Activated naive CD4-positive, alpha-beta T cell (primary cell): ENCODE measurements at places on chromosomes 7 and 10.

DNA sequence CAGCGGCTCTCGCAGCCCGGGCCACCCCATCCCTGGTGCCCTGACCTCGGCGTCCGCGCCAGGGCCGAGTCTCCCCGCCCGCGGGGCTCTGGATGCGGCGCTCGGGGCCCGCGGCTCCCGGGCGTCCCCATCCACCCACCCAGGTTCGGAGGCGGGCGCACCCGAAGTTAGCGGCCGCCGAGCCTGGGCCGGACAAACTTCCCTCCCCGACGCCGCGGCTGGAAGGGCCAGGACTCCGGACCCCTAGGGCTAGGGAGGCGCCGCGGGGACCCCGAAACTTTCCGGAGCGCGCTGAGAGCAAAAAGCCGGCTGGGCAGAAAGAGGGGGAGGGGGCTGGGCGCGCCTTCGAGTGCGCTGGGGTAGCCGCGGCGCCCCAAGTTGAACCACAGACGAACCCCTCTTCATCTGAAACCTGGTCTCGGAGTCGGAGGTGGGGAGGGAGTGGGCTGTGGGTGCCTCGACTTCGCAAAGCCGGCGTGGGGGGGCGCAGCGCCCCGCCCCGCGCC, 3.7 kb upstream of the ELFN1 start:
- no peak for DNase-seq

DNA sequence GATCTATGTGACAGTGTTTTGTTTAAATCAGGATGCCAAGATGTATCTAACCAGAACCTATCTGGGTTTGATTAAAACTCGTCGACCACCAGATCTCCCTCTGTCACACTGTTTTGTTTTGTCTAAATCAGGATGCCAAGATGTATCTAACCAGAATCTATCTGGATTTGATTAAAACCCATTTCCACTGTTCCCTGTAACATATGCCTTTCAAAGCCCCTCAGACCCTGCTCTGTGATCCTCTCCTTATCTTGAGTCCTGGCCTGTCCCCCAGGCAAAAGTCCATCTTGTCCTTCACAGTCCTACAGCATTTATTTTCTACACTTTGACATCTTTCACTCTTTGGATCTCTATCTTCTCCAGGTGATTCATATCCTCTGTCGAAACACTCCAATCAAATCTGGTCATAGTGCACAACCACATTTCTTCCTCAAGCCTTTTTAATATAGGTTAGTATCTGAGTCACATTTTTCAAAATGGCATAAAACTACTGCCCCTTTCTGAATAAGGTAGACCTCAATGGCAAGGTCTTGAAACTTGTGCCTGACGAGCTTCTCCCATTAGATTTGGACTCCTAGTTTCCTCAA, 32.5 kb downstream of the ERLIN1 start:
- DNase-seq = no peak

DNA sequence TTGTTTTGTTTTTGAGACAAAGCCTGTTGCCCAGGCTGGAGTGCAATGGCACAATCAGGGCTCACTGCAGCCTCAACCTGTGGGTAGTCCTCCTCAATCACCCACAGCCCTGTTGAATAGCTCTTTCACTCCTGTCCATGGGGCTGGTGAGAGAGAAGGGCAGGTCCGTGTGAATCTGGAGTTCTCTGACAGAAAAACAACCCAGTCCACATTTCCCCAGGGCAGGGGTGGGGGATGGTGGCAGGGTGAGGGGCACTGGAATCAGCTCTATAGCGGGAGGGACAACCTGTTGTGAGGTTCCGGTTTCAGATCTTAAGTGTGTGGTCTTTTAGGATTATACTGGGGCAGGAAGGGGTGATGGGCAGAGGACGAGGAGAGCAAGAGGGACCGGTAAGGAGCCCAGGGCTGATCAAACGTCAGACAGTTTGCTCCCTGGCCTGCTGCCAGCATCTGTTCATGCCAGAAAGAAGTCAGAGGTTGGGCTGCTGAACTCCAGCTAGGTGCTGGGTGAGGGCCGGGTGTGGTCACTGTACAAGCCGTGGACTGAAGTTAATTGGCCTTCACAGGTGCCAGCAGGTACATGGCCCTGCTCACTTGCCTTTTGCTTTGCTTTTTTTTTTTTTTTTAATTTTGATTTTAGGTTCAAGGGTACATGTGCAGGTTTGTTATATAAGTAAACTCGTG, 33.2 kb upstream of the MKRN1 start:
- DNase-seq = no peak

GRCh38 chr10:79313911-79314439, 33.3 kb upstream of the PPIF start:
- DNase-seq = no peak

GRCh38 chr10:60869652-60870415, 74.2 kb downstream of the RHOBTB1 start:
- DNase-seq = no peak

DNA sequence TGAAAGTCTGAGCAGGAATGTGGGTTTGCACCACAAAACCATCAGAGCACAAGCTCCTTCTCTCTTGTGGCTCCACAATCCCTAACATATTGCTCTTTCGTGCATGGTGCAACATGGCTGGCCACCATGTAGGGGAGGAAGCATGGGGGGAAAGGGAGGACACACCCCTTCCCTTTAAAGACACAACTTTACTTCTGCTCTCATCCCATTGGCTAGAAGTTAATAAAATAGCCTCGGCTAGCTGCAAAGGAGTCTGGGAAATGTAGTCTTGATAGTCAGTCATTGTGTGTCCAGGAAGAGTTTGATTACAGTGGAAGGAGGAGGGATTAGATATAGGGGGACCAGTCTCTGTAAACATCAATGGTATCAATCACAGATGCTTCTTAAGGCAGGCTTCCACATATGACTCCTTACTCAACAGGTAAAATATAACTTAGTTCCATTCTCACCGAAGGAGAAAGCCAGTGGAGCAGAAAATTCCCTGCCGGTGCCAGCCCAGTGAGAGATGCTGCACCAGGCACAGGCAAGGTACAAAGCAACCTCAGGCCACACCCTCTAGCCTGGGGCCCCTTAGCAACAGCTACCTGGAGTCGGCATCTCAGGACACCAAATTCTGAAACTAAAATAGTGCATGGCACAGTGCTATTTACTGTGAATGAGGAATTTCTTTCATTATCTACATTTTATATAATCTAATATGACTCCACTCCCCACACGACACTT, 124.7 kb upstream of the CTBP2 start:
- no peak for DNase-seq

DNA sequence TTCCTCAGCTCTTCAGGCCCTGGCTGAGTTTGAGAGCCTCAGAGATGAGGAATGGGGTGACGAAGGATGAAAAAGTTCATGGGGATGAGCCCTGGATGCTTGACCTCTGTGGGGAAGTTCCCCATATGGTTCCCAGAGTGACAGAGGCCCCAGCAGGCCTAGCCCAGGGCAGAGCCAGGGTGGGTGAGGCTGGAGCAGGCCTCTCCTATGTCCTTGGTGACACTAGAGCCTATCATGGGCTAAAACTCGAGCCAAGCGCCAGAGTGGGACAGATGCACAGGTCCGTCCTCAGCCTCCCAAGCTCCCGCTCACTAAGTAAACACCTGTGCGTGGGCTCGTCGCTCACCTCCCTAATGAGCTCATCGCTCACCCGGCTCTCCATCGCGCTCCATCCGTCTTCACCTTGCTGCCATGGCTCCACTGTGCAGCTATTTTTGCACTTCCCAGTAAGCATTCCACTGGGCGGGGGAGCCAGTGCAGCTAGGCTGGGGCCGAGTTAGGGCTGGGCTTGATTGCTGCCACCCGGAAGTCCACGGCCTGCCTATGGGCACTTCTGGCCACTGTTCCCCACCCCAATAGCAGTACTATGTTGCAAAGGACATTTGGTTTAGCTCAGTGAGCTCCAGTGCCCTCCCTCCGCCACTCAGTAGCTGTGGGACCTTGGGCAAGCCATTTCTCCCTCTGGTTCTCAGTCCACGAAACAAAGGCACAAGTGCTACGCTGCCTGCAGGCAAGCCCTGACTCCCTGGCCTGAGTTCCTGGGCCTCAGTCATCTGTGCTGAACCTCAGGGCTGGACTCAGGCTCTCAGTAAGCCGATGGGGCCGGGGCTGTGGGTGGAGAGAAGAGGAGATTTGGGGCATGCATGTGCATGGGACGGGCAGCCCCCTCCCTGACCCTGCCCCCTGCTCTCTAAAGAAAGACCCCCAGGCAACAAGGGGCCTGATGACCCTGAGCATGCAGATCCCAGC, 117.3 kb upstream of the PCBD1 start:
- no peak for DNase-seq

DNA sequence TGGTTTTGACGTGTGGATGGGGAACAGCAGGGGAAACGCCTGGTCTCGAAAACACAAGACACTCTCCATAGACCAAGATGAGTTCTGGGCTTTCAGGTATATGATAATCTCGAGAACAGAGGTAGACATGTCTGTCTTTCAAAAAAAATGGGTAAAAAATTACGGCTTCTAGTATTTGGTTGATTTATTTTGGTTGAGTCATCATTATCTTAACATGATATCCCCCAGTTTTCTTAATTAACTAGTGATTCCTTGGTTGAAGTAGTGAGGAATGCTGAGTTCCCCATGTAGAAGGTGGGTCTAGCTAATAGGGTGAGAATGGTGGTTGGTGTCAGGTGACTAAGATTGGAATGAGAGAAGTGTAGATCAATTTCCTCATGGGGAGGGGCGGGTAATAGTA, 10.7 kb downstream of the LIPM start:
- no peak for DNase-seq

- DNase-seq = no peak
Measured at GRCh38 chr7:11579141-11579540, 252.9 kb downstream of the THSD7A start.

DNA sequence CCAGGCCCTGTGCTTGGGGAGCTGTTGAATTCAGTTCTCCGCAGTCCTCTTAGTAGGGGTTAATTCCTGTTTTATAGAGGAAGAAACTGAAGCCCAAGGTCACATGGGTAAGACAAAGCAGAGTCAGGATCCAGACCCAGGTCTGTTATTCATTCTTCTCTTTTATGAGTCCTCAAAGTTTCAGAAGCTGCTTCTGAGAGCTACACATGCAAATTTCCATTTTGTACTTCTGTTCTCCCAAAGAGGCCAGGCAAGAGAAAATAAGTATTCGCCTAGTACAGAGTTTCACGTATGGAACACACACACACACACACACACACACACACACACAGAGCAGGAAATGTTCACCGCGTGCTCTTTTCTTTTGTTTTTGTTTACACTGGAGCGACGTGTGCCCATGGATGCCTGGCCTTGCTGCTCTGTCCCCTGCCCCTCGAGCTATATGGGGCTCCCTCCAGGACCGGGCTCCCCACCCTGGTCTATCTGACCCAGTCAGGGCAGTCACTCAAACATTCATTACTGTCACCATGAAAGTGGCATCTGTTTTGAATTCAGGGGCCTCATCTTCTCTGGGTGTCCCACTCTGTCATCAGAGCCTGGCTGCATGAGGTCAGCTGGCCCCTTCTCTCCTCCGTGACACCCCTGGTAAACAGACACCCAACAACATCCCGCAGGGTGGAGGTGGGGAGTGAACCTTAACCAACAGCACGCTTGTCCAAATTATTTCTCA, 84.4 kb downstream of the TNS3 start:
- no peak for DNase-seq

- no peak for DNase-seq
Measured at GRCh38 chr10:71725998-71726579, 6.5 kb upstream of the C10orf105 start.

DNA sequence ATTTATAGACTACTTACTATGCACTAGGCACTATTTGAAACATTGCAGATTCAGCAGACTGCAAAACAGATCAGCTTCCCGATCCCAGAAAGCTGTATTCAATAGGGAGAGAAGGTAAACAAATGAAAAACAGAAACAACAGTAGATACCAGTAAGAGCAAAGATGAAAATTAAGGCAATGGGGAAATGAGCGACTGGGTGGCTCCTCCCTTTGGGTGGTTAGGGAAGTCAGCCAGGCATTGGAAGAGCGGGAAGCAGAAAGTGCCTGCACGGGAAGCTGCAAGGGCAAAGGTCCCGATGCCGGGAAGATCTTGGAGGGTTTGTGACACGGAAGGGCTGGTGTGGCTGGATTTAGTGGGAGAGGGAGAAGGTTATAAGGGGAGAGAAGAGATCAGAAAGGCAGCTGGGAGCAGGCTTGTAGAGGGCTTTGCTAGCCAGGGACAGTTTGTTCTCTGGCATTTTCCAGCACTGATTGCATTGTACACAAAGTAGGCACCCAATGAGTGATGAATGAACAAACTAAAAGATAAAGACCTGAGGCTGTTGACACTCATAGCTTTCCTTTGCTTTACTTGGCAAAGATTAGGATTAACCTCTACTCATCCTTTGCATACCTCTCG, 67.8 kb downstream of the NAMPT start:
- DNase-seq = no peak

DNA sequence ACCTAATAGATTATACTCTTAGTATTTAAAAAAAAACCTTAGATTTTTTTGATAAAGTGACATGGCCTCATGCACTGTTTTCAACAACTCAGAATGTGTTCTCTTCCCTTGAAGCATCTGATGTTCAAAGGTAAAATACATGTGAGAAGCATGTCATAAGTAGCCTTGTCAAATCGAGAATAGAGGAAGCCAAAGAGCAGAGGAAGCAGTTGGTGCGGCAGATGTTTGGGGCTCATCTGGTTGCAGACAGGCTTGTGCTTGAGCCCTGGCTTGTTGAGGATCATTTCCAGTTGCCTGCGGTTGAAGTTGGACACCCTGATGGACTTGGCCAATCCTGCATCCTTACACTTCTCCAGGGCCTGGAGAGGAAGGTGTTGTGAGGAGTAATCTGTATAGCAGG, 59.2 kb downstream of the AKR1E2 start:
- no peak for DNase-seq

DNA sequence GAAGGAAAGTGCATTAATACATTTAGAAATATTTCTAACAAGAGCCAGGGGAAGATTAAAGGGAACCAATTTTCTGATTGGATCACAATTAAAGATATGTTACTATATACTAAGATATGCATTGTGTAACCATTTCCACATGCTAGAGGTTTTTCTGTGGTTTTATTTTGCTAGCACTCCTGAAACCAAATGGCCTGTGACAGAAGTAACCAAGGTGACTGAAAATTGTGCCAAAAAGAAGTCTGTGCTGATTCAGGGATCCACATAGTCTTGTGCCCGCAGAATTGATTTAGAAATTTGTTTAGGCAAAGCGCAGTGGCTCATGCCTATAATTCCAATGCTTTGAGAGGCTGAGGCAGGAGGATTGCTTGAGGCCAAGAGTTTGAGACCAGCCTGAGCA, 1.8 kb downstream of the CC2D2B start:
- DNase-seq = no peak

GRCh38 chr10:69650589-69651261, 20.7 kb downstream of the FAM241B start:
- no peak for DNase-seq

GRCh38 chr10:58356756-58357155, 21.9 kb downstream of the UBE2D1 start:
- no peak for DNase-seq

- no peak for DNase-seq
Measured at GRCh38 chr7:153193144-153193595, 433.6 kb downstream of the ACTR3B start.

- DNase-seq = no peak
Measured at GRCh38 chr10:132129431-132129830, 57.3 kb upstream of the DPYSL4 start.

GRCh38 chr10:47450442-47450841, 33.5 kb downstream of the ANXA8 start:
- DNase-seq = no peak
